Neural progenitor cell (in vitro differentiated cells): ENCODE measurements at places on chromosomes 16 and 17. TPM values are rescaled to one million over a fixed set of nuclear protein-coding genes. Genes with fewer than 3 reads are reported as not detected.

NPIPB6 gene
- 1.3 and 6.2 TPM in 2 replicates for total RNA-seq

ICAM2 gene
- total RNA-seq, result not detected in 2 replicates

ITGAL gene
- not detected in 2 replicates for total RNA-seq

- DNase-seq, result no peak
- no peak overlapping the region for H3K4me3 ChIP-seq
- peaks cover 37% of the 10 kb centered on the region for H3K4me1 ChIP-seq
- H3K36me3 ChIP-seq, result peaks cover 9% of the 10 kb centered on the region
- no peak overlapping the region for H3K27ac ChIP-seq
These were observed 2.6 kb upstream of the TMEM88 start for GRCh38 chr17:7852262-7852670.

GRCh38 chr17:30579610-30580315 is 102.6 kb downstream of the GOSR1 start:
- no peaks in the 10 kb centered on the region for H3K27me3 ChIP-seq
- H3K36me3 ChIP-seq, result no peaks in the 10 kb centered on the region
- H3K27ac ChIP-seq, result no peak overlapping the region
- H3K4me1 ChIP-seq, result no peaks in the 10 kb centered on the region
- DNase-seq, result no peak

GRCh38 chr17:77846531-77847085 is 111.9 kb upstream of the TNRC6C start:
- no peaks in the 10 kb centered on the region for H3K36me3 ChIP-seq
- no peaks in the 10 kb centered on the region for H3K27me3 ChIP-seq
- no peak overlapping the region for H3K4me3 ChIP-seq
- H3K27ac ChIP-seq, result no peak overlapping the region
- no peaks in the 10 kb centered on the region for H3K4me1 ChIP-seq

SOST gene
- 0.06 TPM in 1 of 2 replicates, not detected in the other for total RNA-seq

GFAP gene
- total RNA-seq, result 0.45 and 0.46 TPM in 2 replicates

CDT1 gene
- total RNA-seq, result 7.8 and 57.9 TPM in 2 replicates

DNA sequence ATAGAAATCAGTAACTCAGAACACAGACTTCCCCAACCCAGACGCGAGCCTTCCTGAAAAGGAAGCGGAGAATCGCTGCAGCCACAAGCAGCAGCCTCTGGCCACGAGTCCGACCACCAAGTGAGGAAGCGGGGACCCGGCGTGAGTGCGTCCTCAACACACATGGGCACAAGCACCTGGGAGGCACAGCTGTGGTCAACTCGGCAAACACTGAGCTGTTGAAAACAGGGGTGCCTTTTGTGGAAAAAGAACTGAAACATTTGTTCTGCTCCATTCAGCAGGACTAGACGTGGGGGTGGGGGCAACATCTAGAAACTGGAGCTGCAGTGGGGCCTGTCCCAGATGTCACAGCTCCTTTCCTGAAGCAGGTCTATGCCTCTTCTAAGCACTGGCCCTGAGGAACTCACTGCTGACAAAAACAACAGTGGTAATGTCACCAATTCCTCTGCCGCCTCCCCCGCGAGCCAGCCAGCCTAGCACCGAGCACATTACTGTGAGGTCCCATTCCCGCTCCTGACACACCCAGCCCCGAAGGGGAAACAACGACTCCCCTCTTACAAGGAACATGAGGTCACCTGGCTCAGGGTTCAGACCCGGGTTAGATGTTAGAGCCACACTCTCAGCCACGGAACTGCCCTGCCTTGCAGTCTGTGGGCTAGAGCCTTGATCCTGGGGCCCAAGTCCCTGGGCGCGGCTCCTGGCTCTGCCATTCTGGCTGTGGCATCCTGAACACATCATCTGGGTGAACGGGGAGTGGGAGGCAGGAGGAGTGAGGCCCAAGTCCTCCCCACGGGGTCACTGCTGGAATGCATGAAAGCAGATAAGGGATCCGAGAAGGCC is 29.0 kb downstream of the KDM8 start:
- H3K36me3 ChIP-seq, result no peaks in the 10 kb centered on the region
- H3K27ac ChIP-seq, result no peak overlapping the region
- H3K27me3 ChIP-seq, result no peaks in the 10 kb centered on the region

APOH gene
- total RNA-seq, result not detected in 2 replicates

ADAD2 gene
- not detected in 2 replicates for total RNA-seq

DNA sequence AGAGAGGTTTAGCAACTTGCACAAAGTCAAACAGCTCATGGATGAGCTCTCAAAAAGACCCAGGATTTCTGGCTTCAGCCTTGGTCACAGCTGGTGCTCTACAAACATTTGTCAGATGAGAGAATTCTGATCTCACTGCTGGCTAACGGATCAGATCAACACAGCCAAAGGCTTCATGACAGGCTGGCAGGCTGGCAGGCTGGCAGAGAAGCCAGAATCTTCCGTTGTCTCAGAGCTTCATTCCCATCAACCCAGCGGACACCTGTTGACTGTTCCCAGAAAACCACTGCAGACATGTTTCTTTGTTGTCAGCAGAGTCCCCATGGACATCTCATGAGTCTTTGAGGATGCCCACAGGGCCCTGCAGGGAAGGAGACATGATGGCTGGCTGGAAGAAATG is 303.8 kb upstream of the ASIC2 start:
- H3K27me3 ChIP-seq, result no peaks in the 10 kb centered on the region
- H3K4me1 ChIP-seq, result peaks cover 17% of the 10 kb centered on the region
- no peaks in the 10 kb centered on the region for H3K36me3 ChIP-seq
- no peak overlapping the region for H3K4me3 ChIP-seq
